ENCODE measurements at places on chromosomes 4 and X.

DNA sequence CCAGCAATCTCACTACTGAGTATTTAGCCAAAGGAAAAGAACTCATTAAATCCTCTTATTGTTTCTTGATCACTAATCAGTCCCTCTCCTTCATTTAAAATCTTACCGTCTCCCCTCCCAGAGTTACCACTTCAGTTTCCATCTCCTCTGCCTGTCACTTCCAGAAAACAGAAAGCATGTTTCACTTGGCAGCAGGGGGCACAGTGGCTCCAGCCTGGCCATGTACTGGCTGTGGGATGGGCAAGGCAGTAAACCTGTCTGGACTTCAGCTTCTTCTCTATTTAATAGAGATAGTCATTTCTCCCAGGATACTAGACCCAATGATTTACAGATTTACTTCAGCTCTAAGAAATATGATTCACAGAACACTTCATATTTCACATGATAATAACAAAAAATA lies 63.2 kb downstream of the CD40LG start:
- no peak for DNase-seq

DNA sequence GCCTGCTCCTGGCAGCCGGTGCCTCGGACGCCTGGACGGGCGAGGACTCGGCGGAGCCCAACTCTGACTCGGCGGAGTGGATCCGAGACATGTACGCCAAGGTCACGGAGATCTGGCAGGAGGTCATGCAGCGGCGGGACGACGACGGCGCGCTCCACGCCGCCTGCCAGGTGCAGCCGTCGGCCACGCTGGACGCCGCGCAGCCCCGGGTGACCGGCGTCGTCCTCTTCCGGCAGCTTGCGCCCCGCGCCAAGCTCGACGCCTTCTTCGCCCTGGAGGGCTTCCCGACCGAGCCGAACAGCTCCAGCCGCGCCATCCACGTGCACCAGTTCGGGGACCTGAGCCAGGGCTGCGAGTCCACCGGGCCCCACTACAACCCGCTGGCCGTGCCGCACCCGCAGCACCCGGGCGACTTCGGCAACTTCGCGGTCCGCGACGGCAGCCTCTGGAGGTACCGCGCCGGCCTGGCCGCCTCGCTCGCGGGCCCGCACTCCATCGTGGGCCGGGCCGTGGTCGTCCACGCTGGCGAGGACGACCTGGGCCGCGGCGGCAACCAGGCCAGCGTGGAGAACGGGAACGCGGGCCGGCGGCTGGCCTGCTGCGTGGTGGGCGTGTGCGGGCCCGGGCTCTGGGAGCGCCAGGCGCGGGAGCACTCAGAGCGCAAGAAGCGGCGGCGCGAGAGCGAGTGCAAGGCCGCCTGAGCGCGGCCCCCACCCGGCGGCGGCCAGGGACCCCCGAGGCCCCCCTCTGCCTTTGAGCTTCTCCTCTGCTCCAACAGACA lies 4.4 kb downstream of the SOD3 start:
- DNase-seq, result no peak

DNA sequence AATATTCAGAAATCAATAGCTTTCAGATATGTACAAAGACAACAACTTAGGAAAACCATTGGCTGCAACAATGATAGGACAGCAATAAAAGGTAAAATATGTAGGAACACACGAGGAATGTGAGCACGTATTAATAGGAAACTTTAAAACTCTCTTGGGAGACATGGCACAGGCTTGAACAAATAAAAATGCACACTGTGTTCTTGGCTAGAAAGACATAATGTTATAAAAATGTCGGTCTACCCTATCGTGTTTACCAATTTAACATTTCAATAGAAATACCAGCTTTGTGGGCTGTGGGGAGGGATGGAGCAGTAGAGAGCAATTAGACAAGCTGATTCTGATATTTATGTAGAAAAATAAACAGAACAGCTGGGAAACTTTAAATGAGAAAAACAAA lies 69.0 kb upstream of the FAM9B start:
- no peak for DNase-seq

DNA sequence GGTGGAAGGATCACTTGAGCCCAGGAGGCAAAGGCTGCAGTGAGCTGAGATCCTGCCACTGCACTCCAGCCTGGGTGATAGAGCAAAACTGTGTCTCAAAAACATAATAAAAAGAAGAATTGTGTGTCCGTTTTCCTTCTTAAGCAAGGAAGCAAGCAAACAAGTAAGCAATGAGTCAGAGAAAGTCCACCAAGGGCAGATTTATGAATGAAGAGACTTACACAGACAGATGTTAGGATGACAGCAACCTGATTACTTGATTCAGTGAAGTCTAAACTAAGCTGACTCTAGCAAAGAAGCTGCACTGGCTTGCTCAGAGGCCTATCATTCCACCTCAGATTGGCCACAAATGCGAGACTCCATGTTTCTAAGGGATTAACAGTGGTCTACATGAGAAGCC lies 34.1 kb upstream of the SCML1 start:
- no peak for DNase-seq

- no peak for DNase-seq
Measured at GRCh38 chr4:101211146-101211553, 136.2 kb downstream of the PPP3CA start.

GRCh38 chrX:17595456-17596035 lies 141.7 kb upstream of the SCML1 start:
- no peak for DNase-seq

DNA sequence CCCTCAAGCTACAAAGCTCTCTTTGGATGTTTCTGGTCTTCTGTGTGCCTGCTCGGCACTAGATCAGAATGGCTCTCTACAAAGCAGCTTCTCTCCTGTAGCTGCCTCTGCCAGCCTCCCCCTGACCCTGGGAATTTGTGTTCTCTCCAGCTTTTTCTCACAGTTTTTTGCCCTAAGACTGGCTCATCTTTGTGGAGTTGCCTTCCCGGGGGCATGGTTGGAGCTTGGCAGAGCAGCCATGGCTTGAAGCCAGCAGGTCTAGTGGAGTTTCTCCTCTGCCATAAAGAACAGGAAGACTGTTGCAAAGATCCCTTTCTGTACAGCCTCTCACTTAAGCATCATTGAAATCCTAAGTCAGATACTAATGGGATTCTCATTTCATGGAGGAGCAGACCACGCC lies 163.3 kb upstream of the MAMLD1 start:
- DNase-seq, result no peak

DNA sequence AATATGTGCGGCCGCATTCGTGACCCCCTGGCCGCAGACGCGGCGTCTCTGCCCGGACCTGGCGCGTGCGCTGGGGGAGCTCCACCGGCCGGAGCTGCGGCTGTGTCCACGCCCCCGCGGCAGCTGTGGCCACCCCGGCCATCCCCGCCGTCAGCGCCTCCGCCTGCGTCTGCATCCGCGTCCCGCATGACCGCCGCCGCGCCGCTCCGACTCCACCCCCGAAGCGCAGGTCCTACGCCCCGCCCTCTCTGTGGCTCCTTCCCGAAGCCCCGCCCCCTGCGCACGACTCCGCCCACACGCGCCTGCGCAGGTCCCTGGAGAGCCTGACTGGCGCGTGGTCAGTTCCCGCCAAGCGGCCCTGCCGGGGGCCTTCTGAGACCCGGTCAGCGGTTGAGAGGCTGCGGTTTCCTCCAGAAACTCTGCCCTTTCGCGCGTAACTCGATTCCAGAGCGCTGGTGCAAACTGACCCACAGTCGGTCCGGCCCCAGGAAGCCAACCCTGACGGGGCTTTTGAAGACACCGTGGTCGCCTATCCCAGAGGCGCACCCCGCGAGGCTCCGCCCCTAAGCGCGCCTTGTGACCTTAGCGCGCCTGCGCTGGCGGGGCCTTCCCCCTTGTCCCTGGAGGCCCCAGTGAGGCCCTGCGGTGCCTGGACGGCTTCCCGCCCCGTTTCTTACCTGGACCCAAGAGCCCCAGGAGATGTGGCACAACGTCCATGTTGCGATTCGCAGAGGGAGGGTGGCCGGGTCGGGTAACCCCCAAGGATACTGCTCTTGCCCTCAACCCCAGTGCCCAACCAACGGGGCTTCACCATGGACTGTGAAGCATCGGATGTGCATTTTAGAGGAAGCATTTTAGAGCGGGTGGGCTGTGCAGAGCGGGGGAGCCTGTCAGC lies at the start of gene LAGE3:
LAGE3 (minus strand) TSS at position 554 of the 895 bp plus-strand sequence; CDS start at position 188, 366 bp downstream.
- DNase-seq, result peak; percentile 93

- DNase-seq, result no peak
Measured at GRCh38 chr4:84232309-84233095, 266.6 kb downstream of the NKX6-1 start.

DNA sequence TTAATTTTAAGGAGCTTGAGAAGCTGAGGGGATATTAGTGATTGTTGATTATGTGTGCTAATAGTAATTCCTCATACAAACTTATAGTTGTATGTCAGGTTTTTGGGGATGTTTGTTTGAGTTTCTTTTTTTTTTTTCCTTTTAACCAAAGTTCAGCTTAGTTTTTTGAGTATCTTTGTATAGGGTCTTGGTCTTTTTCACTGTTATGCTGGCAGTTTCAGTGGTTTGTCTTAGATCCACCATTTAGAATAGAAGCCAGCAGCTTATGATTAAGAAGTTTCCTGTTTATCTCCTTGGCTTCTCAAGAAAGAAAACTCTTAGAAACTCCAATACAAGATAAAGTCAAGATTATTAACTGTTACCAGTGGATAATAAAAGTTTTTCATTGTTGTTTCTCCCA lies 16.1 kb downstream of the CPEB2 start:
- DNase-seq, result no peak

- DNase-seq, result peak; percentile 60
Measured at GRCh38 chrX:48956728-48957414, 536 bp downstream of the OTUD5 start.

DNA sequence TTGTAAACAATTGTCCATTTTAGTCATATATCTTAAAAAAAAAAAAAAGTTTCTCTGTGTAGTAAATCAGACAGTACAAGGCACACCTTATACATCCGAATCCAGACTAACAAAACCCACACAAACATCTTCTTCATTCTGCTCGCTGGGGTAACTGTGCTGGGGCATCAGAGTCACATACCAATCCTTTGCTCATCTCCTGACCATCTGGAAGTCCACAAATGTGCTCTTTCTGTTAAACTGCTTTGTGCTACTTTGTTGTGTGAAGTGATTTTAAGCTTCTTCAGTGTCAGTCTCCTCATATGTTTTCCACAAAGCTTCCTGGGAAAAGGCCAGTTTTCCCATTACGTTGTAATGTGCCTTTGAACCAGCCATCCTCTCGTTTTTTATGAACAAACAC lies 86.2 kb upstream of the CBR4 start:
- no peak for DNase-seq

DNA sequence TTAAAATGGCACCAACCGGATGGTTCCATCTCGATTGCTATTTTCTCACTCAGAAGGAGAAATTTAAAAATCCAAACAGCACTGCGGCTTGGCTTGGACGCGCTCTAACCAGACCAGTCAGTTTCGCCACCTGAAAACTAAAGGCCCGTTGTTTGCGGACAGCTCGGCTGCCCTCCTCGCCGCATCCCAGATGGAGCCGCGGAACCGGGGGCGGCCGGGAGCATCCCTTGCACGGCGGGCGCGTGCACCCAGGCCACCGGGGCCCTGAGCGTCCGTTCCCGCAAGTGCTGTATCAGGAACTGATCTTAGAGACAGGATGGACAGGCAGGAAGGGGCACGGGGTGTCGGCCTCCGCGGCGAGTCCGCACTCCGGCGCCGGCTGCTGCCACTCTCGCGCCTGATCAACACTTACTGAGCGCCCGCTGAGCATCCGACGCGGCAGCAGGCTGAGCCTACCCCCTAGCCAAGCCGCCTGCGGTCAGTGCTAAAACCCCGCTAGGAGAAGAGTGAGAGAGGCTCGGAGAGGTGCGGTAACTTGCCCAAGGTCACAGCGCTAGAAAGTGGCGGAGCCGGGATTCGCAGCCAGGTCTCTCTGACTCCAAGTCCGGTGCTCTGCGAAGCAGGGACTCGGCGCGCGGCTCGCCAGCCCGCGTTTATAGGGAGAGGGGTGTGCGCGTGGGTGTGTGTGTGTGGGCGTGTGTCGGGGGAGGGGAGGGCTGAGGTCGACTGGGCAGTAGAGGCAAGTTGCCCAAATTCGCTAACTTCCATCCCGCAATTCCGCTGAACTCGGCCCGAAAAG lies at the start of gene CITED1:
CITED1 (minus strand) TSS at position 629 of the 799 bp plus-strand sequence. CDS start 3,045 bp downstream, outside the sequence.
- DNase-seq, result no peak

- DNase-seq, result no peak
Measured at GRCh38 chr4:103902730-103903129, 182.9 kb upstream of the TACR3 start.

DNA sequence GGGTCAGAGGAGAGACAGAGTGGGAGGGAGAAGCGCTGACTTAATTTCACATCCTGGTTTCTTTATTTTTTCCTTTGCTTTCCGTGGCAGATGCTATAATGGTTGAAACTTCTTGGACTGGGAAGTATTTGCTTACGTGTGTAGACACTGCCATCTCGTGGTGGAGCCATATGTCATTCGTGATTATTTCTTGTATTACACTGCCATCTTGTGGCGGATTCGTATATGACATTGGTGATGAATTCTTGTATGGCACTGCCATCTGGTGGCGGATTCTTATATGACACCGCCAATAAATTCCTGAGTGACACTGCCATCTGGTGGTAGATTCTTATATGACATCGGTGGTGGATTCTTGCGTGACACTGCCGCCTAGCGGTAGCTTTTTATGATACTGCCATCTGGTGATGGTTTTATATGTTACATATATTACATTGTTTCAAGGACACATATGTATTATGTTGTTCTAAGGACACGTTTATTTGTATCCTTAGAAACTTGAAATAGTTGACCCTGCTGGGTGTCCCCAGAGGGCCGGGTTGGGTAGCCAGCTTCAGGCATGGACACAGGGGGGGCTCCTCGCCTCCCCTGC lies 37.3 kb upstream of the CLCN4 start:
- peak; percentile 82 for DNase-seq

All from central memory CD4-positive, alpha-beta T cell (primary cell).